NCI-H524 (cell line): ENCODE measurements at places on chromosomes 2 and 18.

- no peak for DNase-seq
These were observed 65.6 kb downstream of the SH3RF3 start for GRCh38 chr2:109194620-109194937.

DNA sequence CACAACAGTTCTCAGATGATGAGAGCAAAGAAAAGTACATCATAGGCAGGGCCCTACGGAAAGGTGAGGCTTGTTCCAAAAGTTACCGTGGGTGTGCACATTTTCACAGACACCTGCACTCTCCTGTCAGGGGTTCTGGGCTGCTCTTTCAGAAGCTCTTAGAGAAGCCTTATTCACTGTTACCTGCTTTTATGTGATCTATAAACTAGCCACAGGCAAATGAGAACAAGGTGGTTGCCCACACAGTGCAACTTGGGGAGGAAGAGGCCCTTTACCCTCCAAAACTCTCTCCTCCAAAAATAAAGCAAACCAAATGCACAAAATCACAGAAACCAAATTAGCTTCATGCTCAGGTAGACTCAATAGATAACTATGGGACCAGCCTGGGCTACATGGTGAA, 11.1 kb upstream of the CUL3 start:
- no peak for DNase-seq

DNA sequence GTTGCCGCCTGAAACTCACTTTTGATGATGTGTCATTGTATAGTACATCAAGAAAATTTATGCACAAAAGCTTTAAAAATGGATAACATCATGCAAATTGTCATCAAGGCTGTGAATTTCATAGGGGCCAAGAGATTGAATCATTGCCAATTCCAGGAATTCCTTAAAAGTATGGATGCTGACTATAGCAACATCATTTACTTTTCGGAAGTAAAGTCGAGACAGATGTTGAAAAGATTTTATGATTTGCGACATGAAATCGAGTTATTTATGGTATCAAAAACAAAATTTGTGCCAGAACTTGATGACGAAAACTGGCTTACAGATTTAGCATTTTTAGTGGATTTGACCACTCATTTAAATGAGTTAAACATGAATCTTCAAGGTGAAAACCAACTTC, 56.3 kb downstream of the ASB1 start:
- no peak for DNase-seq

DNA sequence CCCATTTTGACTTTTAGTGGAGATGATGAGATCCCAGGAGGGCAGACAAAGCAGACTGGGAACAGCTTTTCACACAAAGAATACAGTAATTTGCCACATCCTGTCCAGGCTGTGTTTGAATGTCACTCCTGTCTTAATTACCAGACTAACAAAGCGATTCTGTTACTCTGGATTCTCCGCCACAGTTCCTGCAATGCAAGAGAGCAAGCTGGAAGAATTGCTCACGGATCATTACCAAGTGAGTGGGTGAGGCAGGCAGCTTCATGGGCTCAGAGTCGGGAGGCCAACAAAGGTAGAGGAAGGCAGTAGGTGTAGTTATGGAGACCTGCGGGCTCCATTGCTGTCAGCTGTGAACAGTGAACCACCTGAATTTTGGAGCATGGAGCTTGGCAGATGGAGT, 250.5 kb upstream of the ATP5MC3 start:
- DNase-seq, result no peak

GRCh38 chr18:9930299-9930884, 16.6 kb downstream of the VAPA start:
- DNase-seq, result no peak

- no peak for DNase-seq
These were observed 194.5 kb upstream of the SIX3 start for GRCh38 chr2:44746856-44747615.

DNA sequence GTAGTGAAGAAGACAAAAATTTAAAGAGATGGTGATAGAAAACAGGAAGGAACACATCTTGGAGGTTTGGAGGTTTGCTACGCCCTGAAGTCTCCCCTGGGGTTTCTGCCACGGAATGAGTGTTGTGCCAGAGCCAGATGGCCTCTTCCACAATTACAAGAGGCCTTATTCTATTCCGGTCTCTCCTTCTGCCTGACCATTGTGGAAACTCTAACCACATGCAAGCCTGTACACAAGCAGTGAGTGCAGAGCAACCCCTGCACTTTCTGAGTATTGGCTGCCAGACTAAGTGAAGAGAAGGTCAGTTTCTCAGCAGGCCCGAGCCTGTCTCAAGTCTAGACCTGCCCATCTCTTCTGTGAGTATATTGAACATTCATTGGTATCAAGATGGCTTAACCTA, 22.7 kb upstream of the MYO1B start:
- DNase-seq, result peak; percentile 38

DNA sequence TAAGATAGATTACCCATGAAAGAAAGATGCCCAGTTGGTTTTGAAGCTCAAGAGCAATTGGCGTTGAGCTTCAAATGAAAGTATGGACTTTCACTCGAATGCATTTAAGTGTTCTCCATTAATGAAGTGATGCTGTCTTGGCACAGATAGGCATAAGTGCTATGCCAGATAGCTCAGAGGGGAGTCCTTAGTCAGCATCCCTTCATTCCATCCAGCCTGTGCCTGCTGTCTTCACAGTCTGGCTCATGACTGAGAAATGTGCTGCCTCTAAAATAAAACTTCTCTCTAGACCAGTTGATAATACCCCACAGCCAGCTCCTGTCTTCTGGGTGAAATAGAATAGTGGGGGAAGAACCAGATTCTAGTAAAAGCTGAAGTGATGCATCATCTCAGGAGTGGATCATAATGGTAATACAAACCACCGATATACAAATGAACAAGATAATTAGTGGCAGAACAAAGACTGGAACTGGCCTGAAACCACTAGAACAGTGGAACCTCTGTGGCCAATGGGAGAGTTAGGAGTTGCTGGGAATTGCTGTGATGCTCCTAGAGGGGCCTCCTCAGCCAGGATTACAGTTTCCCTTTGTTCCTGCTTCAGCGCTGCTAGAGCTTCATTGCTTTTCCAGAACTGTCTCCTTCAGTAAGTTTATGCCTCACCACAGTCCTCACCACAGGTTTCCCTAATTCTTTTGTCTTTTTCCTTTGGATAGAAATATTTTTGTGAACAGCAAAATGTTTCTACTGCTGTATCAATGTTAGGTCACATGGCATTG, 359.3 kb downstream of the KIAA1328 start:
- DNase-seq, result no peak

- no peak for DNase-seq
These were observed 19.9 kb upstream of the CTDP1 start for GRCh38 chr18:79659733-79660132.

- no peak for DNase-seq
These were observed 9.0 kb downstream of the SP140L start for GRCh38 chr2:230335864-230336506.

- no peak for DNase-seq
These were observed 363.6 kb upstream of the CWC22 start for GRCh38 chr2:180370511-180371205.

GRCh38 chr2:69087211-69087911, 74.4 kb downstream of the ANTXR1 start:
- no peak for DNase-seq

DNA sequence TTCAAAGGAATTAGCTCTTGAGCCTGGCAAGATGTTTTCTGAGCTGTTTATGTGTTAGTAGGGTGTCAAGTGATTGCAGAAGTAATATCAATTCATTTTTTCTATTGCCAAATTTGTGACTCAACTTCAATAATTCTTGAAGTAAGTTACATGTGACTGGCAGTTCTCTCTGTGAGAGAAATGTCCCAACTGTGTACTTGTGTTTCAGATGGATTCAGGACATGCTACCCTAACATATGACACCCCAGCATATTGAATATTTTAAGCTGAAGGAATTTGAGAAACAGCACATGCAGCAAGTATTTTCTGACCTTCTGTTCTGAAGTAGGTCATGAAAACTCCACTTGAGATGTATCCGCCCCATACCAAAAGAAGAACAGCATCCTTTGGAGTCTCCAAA, 263.6 kb downstream of the XIRP2 start:
- no peak for DNase-seq

DNA sequence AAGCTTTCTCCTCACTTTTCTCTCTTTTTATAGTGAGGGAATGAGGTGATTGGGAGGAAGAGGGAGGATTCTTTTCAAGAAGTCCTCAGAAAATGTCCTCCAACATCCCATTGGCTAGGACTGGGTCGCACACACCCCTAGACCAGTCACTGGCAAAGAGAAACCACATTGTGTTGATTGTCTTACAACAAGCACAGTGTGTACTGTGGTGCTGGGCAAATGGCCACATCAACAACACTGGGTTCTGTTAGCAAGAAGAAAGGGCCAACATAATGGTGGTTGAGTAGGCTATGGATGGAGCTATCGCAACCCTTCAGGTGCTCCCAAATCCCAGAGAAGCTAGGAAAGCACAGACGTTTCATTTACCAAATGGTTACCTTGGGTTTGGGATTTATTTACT, 18.7 kb upstream of the PTPN4 start:
- DNase-seq, result no peak

DNA sequence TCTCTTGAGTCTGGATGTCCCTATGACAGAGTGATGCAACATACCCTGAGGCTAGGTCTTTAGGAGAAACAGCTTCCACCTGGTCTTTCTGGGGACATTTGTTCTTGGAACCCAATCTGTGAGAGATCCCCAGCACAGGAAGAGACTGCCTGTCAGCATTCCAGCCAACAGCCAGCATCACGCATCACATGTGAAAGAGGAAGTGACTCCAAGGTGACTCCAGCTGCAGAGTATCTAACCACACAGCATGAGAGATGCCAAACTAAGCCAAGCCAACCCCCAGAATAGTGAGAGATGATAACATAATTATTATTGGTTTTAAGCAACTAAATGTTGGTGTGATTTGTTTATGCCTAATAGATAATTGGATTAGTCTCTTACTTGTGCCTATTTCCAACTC, 35.7 kb downstream of the C18orf63 start:
- no peak for DNase-seq

- no peak for DNase-seq
These were observed 265.5 kb upstream of the KCNJ3 start for GRCh38 chr2:154433010-154433409.

- DNase-seq, result no peak
These were observed 122.7 kb downstream of the TWIST2 start for GRCh38 chr2:238970553-238971081.

DNA sequence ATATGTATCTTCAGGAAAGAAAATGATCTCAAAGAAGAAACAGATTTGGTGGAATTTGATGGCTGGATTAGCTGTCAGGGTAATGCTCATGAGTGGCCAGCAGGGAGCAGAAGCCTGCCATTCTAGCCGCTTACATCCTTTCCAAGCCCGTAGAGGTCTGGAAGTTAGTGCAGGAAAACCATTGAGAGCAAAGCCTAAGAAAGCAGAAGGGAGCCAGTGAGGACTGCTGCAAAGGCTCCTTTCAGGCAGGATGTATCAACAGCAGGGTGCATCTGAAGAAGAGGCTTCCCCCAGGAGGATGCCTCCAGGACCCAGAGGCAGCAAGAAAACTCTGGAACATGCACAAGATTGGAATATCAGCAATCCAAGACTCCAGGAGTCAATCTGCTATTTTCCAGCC, 22.9 kb upstream of the LBH start:
- DNase-seq, result peak; percentile 86

DNA sequence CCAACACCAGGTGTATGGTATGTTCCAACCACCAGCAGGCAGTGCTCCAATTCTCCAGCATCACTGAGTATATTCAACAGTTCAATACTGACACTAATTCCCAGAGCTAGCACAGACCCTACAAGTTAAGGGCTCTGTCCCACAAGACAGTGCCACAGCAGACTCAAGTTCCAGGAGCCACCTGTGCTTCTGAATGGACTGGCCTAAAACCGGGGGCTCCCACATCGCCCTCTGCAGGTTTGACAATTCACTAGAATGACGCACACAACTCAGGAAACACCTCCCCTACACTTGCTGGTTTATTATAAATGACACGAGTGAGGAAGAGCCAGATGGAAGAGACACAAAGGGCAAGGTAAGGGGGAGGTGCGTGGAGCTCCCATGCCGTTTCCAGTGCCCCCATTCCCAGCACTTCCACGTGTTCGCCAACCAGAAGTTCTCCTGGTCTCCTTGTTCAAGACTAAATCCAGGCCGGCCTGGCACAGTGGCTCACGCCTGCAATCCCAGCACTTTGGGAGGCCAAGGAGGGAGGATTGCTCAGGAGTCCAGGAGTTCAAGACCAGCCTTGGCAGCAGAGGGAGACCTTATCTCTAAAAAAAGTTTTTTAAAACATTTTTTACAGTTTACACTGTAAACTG, 12.2 kb upstream of the ATP6V1B1 start:
- DNase-seq, result no peak

DNA sequence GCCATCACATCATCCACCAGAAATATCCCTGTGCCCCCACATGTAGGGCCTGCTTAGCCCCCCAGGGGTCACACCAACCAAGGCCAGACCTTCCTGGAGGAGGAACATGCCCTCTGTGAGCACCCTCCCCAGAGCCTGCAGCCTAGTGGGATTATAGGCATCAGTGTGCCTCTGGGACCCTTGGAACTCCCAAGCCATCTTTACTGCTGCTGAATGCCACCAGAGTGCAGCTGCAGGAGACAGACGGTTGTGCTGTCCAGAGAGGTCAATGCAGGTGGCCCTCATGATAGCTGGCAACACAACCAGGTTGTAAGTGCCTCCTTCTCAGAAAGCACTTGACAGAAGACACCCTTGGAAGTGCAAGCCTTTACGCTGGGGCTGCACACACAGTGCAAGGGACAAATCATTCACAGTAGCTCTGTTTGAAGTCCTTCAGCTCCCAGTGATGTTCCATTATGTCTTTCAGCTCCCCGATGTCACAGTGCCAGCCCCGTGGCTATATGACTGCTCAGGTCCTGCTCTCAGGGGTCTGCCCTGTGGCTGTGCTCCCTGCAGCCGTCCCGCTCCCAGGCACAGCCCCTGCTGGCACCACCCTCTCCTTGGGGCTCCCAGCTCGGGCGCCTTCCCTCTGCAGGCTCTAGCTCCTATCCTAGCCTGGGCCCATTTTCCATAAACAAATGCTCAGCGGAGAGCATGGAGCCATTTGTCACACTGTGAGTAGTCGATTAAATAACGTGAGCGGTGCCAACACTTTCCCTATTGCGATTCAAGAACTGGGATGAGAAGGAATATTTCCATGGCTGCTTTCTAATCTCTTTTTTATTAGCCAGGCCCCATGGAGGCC, 65.1 kb downstream of the EDAR start:
- no peak for DNase-seq

DNA sequence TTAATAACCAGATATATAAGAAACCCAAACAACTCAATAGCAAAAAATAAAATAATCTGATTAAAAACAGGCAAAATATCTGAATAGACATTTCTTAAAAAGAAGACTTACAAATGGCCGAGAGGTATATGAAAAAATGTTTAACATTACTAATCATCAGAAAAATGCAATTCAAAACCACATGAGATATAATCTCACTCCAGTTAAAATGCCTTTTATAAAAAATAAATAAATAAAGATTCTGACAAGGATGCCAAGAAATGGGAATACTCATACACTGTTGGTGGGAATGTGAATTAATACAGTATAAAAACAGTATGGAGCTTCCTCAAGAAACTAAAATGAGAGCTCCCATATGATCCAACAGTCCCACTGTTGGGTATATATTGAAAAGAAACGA, 33.9 kb upstream of the BMP10 start:
- no peak for DNase-seq
